ENCODE measurements at places on chromosomes 13 and 19.

DNA sequence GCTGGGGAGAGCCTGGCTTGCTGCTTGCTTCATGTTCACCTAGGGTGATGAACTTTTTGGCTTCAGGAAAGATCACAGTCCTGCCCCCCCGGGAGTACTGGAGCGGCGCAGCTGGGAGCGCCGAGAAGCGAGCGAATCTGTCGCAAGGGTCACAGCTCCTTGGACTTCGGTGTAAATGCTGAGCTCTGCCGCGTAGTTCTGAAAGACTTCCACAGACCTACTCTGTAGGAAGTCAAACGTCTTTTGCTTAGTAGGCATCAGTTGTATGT lies 2.7 kb downstream of the ING1 start:
- peak; percentile 26 for DNase-seq

- no peak for DNase-seq
These were observed 19.1 kb downstream of the CEBPG start for GRCh38 chr19:33392341-33393285.

DNA sequence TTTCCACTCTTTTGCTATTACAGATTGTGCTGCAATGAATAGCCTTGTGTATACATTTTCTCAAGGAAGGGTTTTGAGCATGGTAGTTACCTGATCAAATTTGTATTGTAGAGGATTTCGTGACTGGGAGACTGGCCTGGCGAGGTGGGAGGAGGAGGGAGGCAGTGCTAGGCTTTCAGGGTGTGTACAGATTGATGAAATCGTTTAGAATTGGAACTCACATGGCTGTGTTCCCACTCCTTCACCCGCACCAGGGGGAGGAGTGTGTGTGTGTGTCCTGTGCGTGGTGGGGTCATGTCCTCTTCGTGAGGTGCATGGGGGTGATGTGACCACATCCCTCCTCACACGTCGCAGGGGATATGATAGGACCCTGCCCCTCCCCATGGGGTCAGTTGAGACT lies 8.3 kb downstream of the PGLYRP1 start:
- no peak for DNase-seq

DNA sequence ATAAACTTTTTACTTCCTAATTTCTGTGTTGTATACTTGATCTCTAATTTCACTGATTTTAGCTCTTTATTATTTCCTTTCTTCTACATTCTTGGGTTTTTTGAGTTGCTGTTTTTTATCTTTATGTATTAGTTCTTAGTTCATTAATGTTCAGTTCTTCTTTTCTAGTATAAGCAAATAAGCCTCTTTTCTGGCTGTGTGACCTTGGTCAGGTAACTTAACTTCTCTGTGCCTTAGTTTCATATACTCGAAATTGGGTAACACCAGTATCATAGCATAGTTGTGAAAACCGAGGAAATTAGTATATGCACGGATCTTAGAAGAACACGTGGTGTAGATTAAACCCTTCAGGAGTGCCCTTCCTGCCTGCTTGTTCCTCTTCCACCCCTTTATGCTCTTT lies 130.2 kb upstream of the C1QTNF9B start:
- no peak for DNase-seq
